ENCODE measurements at places on chromosomes 1 and 21. TPM values are rescaled to one million over a fixed set of nuclear protein-coding genes. Genes with fewer than 3 reads are reported as not detected.

CSF1 gene
- 4.6 TPM for total RNA-seq

LRRC53 gene
- not detected for total RNA-seq

TNFSF4 gene
- 0.12 TPM for total RNA-seq

PTAFR gene
- total RNA-seq: 7.6 TPM

RUNX1 gene
- 18.3 TPM for total RNA-seq

SYNC gene
- 5.0 TPM for total RNA-seq

NFASC gene
- 12.2 TPM for total RNA-seq

RGS2 gene
- total RNA-seq: 10.8 TPM

GNAT2 gene
- not detected for total RNA-seq

SPRR2A gene
- total RNA-seq: 5,244 TPM

ZNF684 gene
- 1.8 TPM for total RNA-seq

RGS18 gene
- total RNA-seq: 0.52 TPM

HMGCL gene
- 28.2 TPM for total RNA-seq

PLA2G2F gene
- 0.04 TPM for total RNA-seq

ATP1A4 gene
- total RNA-seq: not detected

C4BPB gene
- not detected for total RNA-seq

NRIP1 gene
- total RNA-seq: 52.2 TPM

NEGR1 gene
- total RNA-seq: 0.16 TPM

SLC2A5 gene
- 5.9 TPM for total RNA-seq

TRAF3IP3 gene
- total RNA-seq: 0.80 TPM

CRYBG2 gene
- total RNA-seq: 111 TPM

RNF186 gene
- 0.16 TPM for total RNA-seq

HCRTR1 gene
- total RNA-seq: not detected

PPIAL4G gene
- total RNA-seq: not detected

PLA2G2C gene
- 0.48 TPM for total RNA-seq

NES gene
- 3.0 TPM for total RNA-seq

PGD gene
- total RNA-seq: 581 TPM

OR2T33 gene
- total RNA-seq: not detected

TDRD5 gene
- not detected for total RNA-seq

MPZ gene
- total RNA-seq: 1.4 TPM

LCE1E gene
- not detected for total RNA-seq

GPR153 gene
- total RNA-seq: 9.1 TPM

TMCO1 gene
- 60.6 TPM for total RNA-seq

IL10 gene
- total RNA-seq: 0.84 TPM

HPCAL4 gene
- total RNA-seq: not detected

USH2A gene
- total RNA-seq: not detected

FAM131C gene
- total RNA-seq: 0.80 TPM

KCNQ4 gene
- 0.24 TPM for total RNA-seq

UTS2 gene
- total RNA-seq: not detected

MTARC2 gene
- total RNA-seq: 3.0 TPM

ATXN7L2 gene
- 2.7 TPM for total RNA-seq

AMPD1 gene
- not detected for total RNA-seq

KRTAP13-1 gene
- not detected for total RNA-seq

Measured in esophagus mucosa (tissue), 1 donor.